Thoracic aorta (tissue), 2 donors: ENCODE measurements at places on chromosomes 7 and 10. TPM values are rescaled to one million over a fixed set of nuclear protein-coding genes. Genes with fewer than 3 reads are reported as not detected.

GRCh38 chr7:100091411-100092181 lies 2.8 kb downstream of the COPS6 start:
- no peak for DNase-seq

DNA sequence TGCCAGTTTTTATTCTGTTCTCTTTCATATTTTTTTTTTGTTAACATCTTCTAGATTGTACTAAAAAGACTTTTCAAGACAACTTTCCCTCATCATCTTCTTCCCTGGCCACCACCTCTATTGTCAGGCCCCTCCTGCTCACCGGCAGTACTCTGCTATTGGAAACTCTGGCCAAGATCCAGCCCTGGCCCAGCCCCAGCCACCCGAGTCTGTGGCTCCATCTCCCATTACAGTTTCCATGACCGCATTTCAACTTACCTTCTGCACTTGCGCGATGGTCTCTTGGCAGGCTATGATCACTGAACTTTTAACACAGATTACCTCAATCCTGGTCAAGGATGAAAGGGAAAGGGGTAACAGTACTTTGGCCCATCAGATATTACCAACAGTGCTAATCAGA lies 137.7 kb upstream of the POM121L12 start:
- no peak for DNase-seq

DNA sequence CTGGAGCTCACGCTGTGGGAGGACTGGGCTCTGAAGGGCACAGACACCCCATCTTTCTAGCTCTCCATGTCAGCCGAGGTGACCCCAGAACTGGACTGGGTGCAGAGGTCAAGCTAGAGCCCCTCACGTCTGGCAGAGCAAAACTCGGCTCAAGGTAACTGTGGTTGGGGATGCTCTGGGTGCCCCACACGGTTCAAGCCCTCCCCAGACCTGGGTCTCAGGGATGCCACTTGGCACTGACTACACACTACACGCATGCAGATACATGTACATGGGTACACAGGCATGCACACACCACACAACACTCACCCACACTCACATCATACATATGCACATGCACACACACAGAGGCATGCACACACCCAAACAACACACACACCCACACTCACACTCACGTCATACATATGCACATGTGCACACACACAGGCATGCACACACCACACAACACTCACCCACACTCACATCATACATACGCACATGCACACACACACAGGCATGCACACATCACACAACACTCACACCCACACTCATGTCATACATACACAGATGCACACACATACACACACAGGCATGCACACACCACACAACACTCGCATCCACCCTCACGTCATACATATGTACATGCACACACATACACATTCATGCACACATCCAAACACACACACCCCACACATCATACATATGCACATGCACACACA lies 219.3 kb downstream of the DNAJB6 start:
- no peak for DNase-seq

GRCh38 chr10:21494191-21495001 lies 31.1 kb downstream of the SKIDA1 start:
- DNase-seq, result no peak

DNA sequence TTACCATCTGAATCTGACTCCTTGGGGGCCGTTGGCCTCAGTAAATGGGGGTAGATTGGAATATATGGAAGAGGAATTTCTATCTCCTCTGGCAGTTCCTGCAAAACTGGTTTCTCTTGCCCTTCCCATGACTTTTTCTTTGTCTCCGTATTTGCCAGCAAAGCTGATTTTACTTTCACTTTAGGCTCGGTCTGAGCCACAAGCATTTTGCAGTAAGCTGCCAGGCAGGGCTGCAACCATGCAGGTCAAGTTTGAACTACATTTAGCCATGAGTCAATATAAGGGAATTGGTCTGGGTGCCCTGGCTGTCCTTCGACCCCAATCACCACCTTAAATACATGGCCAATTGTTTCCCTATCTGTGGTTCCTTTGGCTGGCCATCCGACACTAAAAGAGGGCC lies 104.3 kb downstream of the TRIM24 start:
- DNase-seq, result no peak

DNA sequence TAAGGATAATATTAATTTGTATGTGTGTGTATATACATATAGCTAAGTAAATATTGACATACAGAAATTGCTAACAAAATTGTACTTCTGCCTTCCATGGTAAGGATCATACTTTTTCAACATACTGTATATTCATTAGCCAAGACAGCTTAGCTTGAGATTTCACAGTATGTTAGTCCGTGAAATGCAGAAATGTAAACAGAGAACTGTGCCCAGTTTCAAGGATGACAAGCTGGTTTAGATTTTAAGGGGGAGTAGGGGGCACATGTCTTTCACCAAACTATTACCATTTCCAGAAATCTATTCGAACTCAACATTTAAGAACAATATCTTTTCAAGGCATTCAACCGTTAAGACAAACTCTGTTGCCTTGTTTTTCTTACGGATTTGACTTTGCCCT lies 182.2 kb downstream of the SORCS1 start:
- DNase-seq, result no peak

The OAT gene
- total RNA-seq, result 83.7 TPM

The ATP5MK gene
- total RNA-seq, result 269 TPM

DNA sequence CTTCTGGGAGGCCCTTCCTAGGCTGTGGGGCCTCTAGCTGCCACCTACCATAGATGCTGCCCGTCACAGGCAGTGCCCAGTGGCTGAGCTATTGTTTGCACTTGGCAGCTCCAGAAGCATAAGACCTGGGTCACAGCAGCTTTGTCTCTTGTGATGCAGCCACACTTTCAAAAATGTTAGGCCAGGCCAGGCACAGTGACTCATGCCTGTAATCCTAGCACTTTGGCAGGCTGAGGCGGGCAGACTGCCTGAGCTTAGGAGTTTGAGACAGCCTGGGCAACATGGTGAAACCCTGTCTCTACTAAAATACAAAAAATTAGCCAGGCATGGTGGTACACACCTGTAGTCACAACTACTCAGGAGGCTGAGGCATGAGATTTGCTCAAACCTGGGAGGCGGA lies 9.5 kb upstream of the KAZALD1 start:
- no peak for DNase-seq

The TNS3 gene
- total RNA-seq, result 138 TPM

DNA sequence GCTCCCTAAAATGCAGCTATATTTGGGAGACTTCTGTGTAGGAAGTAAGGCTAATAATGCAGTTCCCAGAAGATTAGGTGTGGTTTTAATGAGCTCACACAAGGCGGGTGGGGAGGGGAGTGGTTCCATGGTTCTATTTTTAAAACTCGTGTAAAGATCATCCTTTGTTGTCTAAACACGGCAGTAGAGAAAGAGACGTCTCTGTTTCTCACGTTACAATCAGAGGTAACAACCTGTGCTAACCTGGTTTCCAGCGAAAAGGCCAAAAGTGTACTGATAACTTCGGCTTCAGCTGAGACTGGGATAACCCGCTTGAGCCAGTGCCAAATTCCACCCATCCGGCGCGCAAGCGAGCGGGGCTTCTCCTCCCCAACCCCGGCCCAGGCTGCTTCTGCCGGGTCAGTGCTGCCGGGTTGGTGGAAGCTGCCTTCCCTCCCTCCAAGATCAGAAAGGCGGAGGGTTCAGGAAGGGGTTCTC lies 2.5 kb upstream of the MAP3K8 start:
- DNase-seq, result no peak

DNA sequence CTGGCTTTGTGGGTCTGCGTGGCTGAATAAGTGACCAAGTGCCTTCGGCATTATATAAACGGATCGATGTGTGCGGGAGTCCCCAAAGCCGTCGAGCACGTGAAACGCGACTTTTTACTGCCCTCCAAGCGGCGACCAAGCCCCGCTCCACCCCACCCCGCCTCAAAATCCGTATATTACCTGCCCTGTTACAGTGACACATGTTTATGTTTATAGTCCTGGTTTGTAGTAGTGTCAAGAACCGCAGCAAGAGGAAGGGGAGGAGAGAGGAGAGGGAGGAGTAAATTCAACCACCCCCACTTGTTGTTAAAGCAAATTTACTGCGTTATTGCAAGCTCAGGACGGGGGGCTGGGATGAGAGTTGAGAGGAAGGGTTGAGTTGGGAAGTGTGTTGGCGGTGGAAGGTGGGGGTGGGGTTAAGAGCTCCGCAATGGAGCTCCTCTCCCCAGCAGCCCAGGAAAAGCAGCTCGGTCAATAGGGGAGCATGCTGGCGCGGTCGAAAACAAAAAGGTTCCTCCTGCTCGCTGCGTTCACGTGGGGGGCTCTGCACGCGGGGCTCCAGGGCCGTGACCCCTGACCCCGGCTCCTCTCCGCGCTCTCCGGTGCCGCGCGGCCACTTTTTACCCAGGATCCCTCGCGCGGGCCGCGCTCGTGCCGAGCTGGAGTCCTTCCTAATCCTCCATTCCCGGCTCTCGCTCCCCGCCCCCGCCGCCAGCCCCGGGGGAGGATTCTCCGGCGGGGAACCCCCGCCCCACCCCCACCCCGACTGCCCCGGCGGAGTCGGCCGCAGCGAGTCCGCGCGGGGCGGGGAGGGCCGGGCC lies at the start of gene SKIDA1:
Gene SKIDA1, minus strand, starts transcription at position 316 of the 821 bp plus-strand sequence. CDS start 7,860 bp downstream, outside the sequence.
- DNase-seq, result peak; percentile 28

GRCh38 chr7:123231021-123232000 lies 31.5 kb upstream of the SLC13A1 start:
- DNase-seq, result no peak

The CPA4 gene
- total RNA-seq, result not detected

DNA sequence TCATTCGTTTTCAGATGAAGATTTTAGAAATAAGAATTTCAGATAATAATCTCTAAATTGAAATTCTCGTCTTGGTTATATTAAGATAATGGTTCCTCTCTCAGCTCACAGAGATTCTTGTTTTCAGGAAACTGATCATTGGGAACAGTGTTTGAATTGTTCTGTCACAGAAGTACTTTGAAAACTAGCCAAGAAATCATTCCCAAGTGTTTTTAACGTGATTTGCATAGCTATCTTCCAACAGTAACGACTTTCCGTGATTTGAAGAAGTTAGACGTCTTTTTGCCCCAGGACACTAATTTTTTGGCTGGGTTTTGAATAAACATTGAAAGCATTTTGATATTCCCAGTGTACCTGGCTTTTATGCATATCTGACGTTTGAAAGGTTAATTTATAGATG lies 116.0 kb downstream of the CDCA7L start:
- DNase-seq, result no peak

GRCh38 chr7:129550693-129551360 lies 48.5 kb downstream of the SMKR1 start:
- no peak for DNase-seq

GRCh38 chr7:138245682-138246081 lies 169.4 kb downstream of the AKR1D1 start:
- no peak for DNase-seq

The SEMA3C gene
- total RNA-seq, result 89.2 TPM

DNA sequence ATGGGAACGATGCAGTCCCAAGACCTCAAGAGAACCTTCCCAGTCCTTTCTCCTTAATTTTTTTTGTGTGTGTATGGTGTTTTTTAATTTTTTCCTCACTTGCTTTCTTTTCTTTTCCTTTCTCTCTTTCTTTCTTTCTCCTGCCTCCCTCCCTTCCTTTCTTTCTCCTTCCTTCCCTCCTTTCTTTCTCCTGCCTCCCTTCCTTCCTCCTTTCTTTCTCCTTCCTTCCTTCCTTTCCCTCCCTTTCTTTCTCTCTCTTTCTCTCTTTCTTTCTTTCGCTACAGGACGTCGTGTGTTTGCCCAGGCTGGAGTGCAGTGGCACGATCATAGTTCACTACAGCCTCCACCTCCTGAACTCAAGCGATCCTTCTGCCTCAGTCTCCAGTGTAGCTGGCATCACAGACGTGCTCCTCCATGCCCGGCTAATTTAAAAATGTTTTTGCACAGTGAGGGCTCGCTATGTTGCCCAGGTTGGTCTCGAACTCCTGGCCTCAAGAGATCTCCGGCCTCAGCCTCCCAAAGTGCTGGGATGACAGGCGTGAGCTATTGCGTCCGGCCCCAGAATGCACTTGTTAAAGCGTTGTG lies 709 bp upstream of the NIPSNAP2 start:
- DNase-seq, result no peak

GRCh38 chr7:101816595-101817470 lies 593 bp upstream of the CUX1 start:
- no peak for DNase-seq

GRCh38 chr7:50632561-50633413 lies 67.6 kb upstream of the DDC start:
- DNase-seq, result no peak

- DNase-seq, result no peak
Observed at GRCh38 chr10:113061054-113061430, 111.0 kb downstream of the TCF7L2 start.

The ZCCHC24 gene
- 66.9 TPM for total RNA-seq

DNA sequence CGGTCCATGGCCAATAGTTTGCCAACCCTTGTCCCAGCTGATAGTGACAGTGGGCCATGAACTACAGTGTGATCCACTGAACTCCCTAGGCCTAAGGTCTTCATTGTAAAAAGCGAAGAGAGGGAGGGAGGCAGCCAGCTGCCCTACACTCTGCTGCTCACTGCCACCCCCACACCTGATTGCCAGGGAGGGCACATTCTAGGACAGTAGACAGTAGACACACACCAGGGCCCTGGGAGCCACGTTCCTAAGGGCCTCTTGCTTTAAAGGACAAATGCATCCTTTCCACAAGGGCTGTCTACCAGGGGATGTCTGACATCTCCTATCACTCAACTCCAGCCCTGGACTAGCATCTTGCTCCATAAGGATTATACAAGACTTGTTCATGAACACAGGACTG lies 122.2 kb downstream of the DLG5 start:
- no peak for DNase-seq

DNA sequence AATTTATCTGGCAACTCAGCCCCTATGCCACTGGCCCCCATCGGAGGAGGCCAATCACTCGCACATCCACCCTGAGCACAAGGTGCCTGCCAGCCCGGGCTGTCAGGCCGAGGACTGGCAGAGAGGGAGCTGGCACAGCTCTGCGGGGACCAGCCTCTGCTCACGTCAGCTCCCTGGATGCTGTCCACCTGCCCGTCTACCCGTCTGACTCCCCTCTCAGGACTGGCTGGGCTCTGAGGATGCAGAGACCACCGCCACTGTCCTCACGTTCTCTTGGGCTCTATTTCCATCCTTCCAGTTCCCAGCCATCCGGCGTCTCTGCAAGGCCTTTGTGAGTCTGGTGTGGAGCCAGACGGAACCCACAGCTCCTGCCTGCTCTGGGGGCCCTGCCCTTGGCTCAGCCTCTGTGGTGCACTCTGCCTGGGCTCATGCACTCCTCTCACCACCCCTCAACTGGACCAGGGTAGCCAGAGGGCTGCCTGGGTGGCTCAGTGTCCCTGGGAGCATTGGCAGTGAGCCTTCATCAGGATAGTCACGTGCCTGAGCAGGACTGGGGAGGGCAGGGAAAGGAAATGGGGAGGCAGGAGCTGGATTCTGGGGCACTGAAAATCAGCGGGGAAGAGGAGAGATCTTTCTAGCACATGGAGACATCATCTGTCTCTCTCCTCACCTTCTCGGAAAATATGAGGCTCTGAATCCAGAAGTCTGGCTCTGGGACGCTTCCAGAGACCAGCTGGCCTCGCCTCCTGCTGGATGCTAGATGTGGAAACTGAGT lies 38.0 kb upstream of the PCBD1 start:
- DNase-seq, result no peak

The PRSS37 gene
- total RNA-seq, result not detected

GRCh38 chr10:132488231-132488821 lies 49.3 kb upstream of the INPP5A start:
- no peak for DNase-seq

GRCh38 chr10:6513476-6513875 lies 66.6 kb downstream of the PRKCQ start:
- no peak for DNase-seq

- DNase-seq, result no peak
Observed at GRCh38 chr7:96968981-96969380, 36.4 kb upstream of the DLX6 start.

The VSIR gene
- total RNA-seq, result 60.7 TPM

GRCh38 chr7:133003052-133003910 lies 78.6 kb downstream of the CHCHD3 start:
- DNase-seq, result no peak

The GPR37 gene
- 2.8 TPM for total RNA-seq

The ZNF783 gene
- total RNA-seq, result 28.9 TPM
